ENCODE measurements at places on chromosomes 3 and 15.

GRCh38 chr3:39124876-39125840, 17.7 kb downstream of the TTC21A start:
- DNase-seq = no peak

DNA sequence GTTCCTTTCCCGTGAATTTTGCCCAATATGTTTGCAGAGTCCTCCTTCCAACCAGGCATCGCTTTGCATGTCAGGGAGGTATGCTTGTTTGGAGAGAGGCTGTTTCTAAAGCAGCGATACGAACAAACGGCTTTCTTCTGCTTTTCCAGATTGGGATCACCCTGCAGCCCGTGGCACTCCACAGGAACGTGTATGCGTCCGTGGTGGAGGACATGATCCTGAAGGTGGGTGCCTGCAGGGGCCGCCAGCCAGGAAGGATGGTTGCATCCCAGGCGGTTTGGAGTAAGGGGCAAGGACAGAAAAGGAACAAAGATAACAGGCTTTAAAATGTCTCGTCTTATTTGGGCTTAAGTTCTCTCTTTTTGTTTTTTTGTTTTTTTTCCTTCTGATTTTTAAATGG, 17.5 kb downstream of the MAP6D1 start:
- no peak for DNase-seq

GRCh38 chr15:99148851-99149276, 44.0 kb downstream of the SYNM start:
- DNase-seq = no peak

DNA sequence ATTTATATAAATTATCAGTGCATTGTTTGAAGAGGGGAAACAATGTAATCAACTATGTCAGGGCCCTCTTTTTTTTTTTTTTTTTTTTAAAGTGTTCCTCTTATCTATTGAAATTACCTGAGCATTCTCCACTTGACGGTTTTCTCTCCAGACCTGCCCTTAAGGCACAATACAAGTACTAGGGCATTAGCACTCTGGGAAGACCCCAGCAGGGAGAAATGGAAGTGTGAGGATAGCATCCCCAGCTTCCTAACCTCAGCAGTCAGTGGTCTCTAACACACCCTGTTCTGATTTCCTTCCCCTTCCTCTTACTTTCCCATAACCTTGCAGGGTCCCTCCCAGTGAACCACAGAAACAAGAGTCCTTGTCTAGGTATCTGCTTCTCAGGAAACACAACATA, 458.3 kb upstream of the ARL6 start:
- no peak for DNase-seq

DNA sequence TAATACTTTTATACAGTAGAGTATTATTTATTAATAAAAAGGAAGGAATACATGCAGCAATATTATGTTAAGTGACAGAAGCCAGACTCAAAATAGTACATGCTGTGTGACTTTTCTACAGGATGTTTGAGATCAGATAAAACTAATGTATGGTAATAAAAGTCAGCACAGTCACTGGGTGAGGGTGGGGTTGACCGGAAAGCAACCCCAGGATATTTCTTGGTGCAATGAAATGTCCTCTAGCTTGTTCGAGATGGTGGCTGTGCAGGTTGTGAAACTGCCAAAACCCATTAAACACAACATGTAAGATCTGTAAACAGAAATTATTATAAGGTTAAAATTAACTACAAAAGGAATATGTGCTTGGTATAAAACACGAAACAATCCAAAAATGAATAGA, 20.8 kb upstream of the ALDH1L1 start:
- DNase-seq = no peak

DNA sequence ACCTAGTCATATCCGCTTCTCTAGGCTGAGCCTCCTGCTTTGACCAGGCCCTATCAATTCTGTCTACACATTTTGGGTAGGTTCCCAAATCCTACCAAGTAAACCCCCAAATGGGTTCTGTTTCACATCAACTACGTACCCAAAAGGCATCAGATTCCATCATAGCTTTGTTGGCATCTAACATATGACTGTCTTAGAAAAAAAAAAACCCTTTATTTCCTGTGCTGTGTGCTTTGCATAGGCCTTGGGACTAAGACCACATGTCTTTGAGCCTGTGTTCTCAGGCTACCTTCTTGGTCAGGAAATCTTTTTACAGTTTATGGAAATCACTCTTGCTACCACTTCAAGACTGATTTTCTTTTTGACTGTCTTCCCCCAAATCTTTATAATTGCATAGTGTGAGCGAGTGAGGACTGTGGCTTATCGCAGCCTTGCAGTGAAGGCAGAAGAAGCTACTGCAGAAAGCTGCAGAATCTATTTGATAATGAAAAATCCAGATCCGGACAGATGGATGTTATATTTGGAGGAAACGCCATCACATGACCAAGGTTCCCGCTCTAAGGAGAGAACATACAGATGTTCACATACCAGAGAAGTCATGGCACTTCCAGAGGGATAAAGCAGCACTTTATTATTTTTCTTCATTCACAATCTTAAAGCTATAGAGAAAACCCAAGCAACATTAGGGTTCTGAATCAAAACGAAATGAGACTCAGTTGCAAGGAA, 111.2 kb downstream of the EOMES start:
- DNase-seq = no peak

- DNase-seq = no peak
These were observed 130.6 kb downstream of the MBNL1 start for GRCh38 chr3:152399374-152399773.

- DNase-seq = no peak
These were observed 162.1 kb downstream of the FOXP1 start for GRCh38 chr3:71421475-71421819.

- DNase-seq = no peak
These were observed 384 bp upstream of the LEKR1 start for GRCh38 chr3:156825795-156826143.

DNA sequence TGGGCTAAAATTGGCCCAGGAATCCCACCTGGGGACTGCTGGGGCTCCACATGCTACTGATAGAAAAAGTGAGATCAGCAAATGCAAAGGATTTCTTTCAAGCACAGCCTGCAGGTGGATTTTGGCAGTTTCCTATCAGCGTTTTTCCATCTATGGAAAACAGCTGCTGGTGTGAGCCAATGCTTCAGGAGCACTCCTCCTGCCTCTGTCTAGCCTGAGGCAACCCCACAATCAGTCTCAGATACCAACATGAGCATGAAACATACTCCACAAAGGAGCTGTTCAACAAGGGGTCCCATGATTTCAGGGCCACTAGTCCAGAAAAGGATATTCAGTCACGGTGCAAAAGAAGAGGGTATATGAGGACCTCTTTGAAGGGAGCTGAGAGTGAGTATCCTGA, 311.5 kb upstream of the THBS1 start:
- no peak for DNase-seq

- DNase-seq = no peak
These were observed 42.9 kb downstream of the RLBP1 start for GRCh38 chr15:89178307-89178977.

GRCh38 chr3:18864933-18865731, 283.2 kb upstream of the KCNH8 start:
- no peak for DNase-seq

GRCh38 chr15:94666553-94666952, 435.2 kb downstream of the MCTP2 start:
- DNase-seq = no peak

DNA sequence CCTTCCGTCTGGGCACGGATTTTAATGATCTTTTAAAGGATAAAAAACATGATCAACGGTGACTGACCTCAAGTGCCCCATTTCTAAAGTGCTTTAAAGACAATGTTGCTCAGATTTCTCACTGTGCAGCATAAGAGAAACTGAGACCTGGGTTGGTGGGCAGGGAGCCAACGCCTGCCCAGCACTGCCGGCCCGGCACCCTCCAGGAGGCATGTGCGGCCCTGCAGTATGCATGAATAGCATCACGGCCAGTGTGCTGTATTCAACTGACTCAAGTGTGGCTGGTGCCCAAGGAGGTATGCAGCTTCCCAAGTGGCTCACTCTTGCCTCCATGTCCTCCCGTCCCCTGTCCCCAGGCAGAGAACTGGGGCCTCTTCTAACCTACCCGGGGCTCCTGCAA, 30.3 kb downstream of the SEC61A1 start:
- no peak for DNase-seq

DNA sequence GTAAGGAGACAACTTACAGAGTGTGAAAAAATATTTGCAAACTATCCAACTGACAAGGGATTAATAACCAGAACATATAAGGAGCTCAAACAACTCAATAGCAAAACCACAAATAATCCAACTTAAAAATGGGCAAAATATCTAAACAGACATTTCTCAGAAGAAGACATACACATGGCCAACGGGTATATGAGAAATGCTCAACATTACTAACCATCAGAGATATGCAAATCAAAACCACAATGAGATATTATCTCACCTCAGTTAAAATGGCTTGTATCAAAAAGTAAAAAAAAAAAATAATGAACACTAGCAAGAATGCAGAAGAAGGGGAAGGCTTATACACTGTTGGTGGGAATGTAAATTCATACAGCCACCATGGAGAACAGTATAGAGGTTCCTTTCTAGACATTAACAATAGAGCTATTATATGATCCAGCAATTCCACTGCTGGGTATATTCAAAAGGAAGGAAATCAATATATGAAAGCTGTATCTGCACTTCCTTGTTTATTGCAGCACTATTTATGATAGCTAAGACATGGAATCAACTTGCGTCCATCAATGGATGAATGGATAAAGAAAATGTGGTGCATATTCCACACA, 998.6 kb downstream of the NAALADL2 start:
- DNase-seq = no peak

DNA sequence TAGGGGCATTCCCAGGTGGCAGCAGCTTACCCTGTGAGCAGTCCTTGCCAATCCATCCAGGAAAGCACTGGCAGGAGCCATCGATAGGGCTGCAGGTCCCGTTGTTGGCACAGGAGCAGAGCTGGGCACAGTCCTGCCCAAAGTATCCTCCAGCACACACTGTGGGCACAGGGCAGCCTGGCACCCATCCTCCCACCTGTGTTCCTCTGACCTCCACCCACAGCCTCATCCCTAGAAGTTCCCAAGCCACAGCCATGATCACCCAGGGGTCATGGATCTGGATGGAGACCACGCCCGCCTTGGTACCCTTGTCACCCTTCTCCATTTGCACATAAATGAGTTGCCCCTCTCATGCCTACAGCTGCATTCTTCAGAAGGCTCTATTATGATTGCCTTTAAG, 48.6 kb downstream of the RAB11A start:
- DNase-seq = no peak

- no peak for DNase-seq
These were observed 261.7 kb downstream of the SLC9A9 start for GRCh38 chr3:143586576-143586975.

DNA sequence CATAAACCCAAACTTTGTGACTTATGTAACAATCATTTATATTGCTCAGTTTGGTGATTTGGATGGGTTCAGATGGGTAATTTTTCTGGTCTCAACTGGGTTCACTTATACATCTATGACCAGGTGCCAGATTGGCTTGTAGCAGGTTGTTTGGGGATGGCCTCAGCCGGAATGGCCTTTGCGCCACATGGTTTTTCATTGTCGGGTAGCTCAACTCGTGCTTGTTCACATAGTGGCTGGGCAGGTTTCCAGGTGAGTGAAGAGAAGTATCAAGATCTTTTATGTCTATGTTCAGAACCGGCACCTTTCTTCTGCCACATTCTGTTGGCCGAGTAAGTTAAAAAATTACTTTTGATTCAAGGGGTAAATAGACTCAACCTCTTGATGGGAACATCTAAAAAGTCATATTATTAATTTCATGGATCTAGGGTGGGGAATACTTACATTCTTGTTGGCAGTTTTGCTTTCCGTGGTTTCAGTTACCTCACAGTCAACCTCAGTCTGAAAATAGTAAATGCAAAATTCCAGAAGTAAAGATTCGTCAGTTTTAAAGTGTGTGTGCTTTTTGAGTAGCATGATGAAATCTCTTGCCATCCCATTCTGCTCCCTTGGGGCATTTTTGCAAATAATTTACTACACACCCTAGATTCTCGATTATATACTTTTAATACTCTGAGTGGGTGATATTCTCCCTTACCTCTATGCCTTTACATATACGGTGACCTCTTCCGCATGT, 745.7 kb upstream of the CCDC54 start:
- no peak for DNase-seq

DNA sequence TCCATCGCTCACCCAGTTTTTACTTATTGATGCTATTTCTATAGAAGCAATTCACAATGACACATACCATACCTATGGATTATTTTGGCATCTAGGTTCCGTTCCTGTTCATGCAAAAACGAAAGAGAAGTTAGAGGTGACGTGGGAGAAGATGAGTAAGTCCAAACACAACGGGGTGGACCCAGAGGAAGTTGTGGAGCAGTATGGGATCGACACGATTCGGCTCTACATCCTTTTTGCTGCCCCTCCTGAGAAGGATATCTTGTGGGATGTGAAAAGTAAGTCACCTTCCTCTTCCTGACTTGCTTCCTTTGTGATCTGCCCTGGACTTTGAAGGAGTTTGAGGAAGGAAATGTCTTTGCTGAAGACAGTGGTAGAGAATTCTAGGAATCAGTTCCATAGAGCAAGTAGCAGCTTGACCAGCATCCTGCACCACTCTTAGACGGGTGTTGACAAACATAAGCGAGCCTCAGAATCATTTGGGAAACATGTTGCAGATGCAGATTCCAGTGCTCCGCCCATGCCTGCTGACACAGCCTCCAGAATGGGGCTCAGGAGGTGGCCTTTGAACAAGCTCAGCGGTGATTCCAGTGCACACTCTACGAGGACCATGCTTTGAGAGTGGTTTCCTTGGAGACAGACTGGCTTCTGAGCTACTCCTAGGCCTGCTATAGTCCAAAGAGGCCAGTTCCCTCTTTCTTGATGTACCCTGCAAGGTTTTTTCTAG, 78.4 kb upstream of the LIMD1 start:
- DNase-seq = no peak

DNA sequence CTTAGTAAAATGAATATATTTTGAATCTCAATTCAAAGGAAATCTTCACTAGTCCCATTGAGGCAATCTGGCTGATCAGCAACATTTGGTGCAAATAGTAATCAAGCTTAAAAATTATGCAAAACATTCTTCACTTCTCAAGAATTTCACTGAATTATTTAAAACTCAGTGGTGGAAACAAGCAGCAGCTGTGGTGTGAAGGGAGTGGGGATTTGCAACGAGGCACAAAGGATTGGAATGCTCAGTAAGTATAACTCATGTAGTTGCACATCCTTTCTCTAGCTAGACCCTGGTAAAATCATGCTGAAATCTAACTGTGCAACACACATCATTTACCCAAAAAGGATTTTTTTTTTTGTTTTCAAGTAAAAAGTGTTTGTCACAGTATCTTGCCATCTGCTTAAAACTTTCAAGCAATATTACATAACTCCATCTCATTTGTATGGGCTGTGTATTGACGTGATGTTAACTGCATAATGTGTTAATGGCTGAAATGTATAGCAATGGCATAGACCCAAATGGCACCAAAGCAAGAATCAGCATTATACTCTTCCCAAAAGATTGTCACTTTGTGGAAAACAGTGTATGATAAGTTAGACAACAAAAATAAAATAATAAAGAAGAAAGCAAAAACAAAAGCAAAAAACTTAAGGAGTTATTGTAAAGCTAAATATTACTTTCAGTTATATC, 816.6 kb downstream of the EPHA3 start:
- DNase-seq = no peak

Measured in hippocampal formation (tissue), 2 donors.